Endodermal cell (in vitro differentiated cells): ENCODE measurements at places on chromosomes 6 and 20.
A peak's percentile ranks its signal among the peaks of the same experiment; 100 is the strongest.

DNA sequence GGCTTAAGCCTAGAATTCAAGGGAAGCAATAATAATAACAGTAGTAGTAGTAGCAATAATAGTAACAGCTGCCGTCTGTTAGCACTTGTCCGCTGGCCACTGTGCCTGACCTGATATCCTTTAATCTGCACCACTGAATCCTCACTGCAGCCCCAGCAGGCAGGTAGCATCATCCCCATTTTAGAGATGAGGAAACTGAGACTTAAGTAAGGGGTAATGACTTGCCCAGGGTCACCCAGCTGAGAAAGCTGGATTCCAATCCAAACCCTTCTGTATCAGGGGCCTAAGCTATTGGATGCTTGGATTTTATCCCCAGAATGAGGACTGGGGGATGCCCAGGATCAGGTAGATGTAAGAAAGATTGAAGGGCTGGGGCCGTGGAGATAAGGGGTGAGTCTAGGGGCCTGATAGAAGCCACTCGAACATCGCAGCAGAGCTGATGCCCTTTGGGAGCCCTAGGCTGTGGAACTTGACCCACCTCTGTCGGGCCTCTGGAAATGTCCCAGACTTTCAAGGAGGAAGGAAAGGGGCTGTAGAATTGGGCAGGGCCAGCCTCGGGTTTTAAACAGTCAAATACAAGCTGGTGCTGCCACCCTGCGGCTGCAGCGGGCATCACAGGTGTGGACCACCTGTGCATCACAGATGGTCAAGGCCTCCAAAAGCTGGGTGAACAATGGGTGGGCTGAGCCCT lies 102.1 kb upstream of the MYL9 start:
- no peaks in the 10 kb centered on the region for H3K36me3 ChIP-seq
- no peak overlapping the region for H3K27ac ChIP-seq
- no peaks in the 10 kb centered on the region for H3K27me3 ChIP-seq
- peak; percentile 96 for DNase-seq
- no peak overlapping the region for H3K4me3 ChIP-seq

DNA sequence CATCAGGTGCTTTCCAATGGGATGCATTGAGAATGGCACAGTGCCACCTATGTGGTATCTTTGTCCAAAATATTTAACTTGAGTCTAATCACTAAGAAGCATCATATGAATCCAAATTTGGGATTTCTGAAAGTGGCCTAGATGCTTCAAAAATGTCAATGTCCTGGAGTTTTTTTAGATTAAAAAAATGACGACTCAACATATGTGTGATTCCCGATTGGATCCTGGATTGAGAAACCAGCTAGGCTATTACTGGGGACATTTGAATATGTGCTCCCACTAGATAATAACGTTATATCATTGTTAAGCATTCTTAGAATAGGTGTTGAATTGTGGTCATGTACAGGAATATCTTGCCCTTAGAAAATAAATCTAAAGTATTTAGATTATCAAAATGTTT lies 189.2 kb downstream of the TBXT start:
- H3K36me3 ChIP-seq, result no peaks in the 10 kb centered on the region
- DNase-seq, result no peak
- H3K27ac ChIP-seq, result no peak overlapping the region
- peaks cover 6% of the 10 kb centered on the region for H3K4me1 ChIP-seq
- no peak overlapping the region for H3K4me3 ChIP-seq

- DNase-seq, result no peak
- H3K36me3 ChIP-seq, result no peaks in the 10 kb centered on the region
- H3K27me3 ChIP-seq, result peaks cover 50% of the 10 kb centered on the region
- H3K4me3 ChIP-seq, result no peak overlapping the region
- H3K27ac ChIP-seq, result no peak overlapping the region
Measured at GRCh38 chr6:5089481-5090438, 4.6 kb downstream of the PPP1R3G start.

DNA sequence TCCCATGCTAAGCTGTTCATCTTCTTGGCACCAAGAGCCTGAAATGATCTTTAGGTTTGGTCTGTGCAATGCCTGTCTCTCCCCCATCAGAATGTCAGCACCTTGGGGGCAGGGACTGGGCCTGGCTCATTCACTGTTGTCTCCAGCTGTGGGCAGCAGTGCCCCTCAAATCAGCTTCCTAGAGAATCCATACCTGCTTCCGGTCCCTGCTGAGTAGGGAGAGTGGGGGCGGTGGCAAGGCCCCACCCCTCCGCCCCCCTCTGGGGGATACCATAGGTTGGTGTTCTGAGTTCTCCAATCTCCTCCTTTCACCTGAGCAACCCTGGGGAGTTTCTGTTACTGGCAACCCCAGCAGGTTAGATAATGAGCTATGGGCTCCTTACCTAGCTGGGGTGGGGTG lies 19.2 kb upstream of the SPDEF start:
- no peaks in the 10 kb centered on the region for H3K27me3 ChIP-seq
- no peak overlapping the region for H3K4me3 ChIP-seq
- no peak overlapping the region for H3K27ac ChIP-seq
- H3K4me1 ChIP-seq, result no peaks in the 10 kb centered on the region

GRCh38 chr6:111970426-111970825 lies 83.5 kb upstream of the CCN6 start:
- no peaks in the 10 kb centered on the region for H3K4me1 ChIP-seq
- H3K4me3 ChIP-seq, result no peak overlapping the region
- no peaks in the 10 kb centered on the region for H3K36me3 ChIP-seq
- peaks cover 14% of the 10 kb centered on the region for H3K27me3 ChIP-seq
- no peak for DNase-seq

- peak; percentile 86 for DNase-seq
- H3K4me1 ChIP-seq, result peaks cover 22% of the 10 kb centered on the region
- peaks cover 13% of the 10 kb centered on the region for H3K36me3 ChIP-seq
- H3K27me3 ChIP-seq, result no peaks in the 10 kb centered on the region
Measured at GRCh38 chr20:5168651-5169396, 42.0 kb downstream of the CDS2 start.
